NAMALWA (cell line): ENCODE measurements at places on chromosomes 7 and 10.

GRCh38 chr7:39678930-39679709 lies 55.7 kb downstream of the RALA start:
- no peak for DNase-seq

GRCh38 chr7:151249732-151250072 lies 1.2 kb upstream of the SMARCD3 start:
- DNase-seq: no peak

DNA sequence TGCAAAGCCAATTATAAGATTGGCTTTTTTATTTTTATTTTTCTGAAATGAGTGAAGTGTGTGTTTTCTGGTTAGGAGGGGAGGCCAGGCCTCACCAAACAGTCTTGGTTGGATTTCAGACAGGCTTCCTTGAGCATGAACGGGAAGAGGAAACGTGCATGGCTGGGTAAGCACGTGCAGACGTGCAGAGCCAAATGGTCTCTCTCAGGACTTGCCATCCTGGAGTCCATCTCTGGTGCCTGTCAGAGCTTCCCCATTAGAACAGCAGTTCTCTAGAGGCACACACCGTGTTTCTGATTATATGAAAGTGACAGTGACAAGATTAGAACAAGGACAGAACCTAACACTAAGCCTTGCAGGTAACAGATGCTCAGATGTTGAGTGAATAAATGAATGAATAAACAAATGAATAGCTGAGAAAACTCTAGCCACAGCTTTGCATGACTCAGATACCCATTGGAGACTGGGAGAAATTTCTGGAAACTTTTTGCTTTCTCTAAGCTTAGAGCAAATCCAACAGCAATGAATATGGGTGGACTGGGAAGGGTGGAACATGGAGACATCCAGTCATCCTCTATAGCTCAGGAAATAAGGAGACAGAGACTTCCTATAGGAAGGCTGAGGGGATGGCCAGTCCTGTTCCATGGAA lies 11.8 kb upstream of the CALD1 start:
- DNase-seq: peak; percentile 70

- no peak for DNase-seq
Observed at GRCh38 chr10:129390147-129390546, 76.9 kb upstream of the MGMT start.

DNA sequence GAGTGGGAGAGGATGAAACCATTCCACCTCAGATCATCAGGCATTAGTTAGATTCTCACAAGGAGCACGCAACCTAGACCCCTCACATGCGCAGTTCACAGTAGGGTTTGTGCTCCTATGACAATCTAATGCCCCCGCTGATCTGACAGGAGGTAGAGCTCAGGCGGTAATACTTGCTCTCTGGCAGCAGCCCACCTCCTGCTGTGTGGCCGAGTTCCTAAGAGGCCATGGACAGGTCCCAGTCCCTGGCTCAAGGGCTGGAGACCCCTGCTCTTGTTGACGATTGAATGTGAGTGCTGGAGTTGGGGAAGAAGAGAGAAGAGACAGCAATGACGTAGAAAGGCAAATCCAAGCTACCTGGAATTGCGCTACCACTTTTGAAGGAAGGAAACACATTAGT lies 267.2 kb downstream of the TFEC start:
- no peak for DNase-seq

DNA sequence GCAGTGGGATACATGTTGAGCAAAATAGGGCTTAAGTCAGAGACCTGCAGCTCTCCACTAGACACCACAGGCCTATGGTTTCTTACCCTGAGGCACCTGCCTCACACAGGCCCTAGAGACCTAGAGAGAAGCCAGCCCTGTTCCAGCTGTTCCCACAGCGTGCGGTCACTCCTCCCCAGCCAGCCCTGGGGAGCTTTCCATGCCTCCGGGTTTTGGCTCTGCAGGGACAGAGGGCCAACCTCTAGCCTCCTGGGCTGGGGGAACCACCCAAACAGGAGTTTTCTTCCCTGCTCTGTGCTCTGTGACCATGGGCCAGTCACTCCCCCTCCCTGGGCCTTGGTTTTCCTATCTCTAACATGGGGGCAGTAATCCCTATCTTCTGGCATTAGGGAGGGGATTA lies 33.0 kb downstream of the SH2B2 start:
- DNase-seq: no peak

- peak; percentile 58 for DNase-seq
Observed at GRCh38 chr7:120725376-120726039, 132.4 kb downstream of the TSPAN12 start.

DNA sequence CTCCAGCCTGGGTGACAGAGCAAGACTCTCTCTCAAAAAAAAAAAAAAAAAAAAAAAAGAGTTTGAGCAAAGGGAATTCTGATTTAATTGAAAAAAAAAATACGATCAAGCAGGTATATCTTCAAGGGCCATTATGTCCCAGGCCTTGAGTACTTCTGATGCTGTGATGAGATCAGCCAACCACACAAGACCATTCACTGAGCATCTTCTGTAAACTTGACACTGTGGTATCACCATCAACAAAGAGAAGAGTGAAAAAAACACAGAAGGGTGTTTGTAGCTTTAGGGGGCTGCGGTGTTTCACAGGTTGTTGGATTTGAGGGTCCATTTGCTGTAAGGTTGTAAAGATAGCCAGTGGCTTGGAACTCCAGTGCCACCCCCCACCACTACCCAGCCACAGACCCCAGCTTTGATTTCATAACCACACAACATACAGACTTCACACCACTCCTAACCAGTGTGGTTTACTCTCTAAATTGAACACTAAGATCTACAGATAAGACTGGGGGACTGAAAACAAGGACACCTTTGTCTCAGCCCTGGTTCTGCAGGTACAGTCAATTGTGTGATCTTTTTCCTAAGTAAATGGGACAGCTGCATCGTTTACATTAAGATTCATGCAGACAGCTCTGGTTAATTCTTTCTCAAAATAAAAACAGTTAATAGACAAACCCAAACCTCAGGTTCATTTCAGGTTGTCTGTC lies 66.4 kb downstream of the CDC123 start:
- no peak for DNase-seq

DNA sequence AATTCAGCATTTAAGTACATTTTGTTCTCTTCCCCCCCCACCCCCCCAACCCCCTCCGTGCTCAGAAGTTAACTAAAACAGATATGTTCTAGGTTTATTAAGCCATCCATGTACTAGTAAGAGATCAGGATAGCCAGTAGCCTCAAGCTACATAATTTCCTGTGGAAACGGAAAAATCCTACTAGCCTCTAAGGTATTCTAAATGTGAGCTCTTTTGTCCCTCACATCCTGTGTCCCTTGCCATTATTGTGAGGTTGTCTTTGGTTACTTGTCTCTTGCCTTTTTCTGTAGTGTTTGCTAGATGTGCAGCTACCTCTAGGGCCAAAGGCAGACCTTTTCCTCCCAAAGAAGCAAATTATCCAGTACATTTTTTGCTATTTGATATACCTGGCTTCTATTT lies 92.1 kb downstream of the BTRC start:
- DNase-seq: no peak

DNA sequence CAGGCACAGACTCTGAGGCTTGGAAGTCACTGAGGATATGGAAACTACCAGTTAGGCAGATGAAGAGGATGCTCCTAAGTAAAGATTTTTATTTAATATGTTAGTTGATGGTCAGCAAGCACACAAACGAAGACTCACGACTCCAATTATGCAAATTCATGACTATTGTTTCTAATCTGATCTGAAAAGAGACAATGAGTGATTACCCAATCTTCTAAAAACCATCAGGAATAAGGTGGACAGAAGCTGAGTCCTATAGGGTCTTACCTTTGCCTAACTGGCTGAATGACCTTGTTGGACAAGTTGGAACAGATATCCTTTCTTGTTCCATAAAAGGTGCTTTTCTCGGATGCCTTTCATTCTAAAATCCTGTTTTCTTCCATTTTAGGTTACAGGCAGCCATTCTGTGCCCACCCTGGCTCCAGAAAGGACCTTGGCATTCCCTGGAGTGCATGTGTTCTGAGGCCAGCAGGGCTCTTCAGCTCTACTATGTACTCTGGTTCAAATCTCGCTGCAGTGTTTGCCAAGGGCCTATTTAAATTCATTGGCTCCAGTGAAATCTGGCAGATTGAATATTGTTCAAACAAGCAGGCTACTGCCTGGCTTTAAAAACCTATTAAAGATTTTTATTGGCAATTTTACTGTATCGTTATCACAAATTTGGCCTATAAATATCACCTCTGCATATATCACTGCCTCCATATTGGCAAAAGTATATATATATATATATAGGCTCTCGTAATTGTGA lies 77.5 kb downstream of the SLC25A13 start:
- no peak for DNase-seq

GRCh38 chr7:151120896-151121295 lies 34.6 kb downstream of the AGAP3 start:
- no peak for DNase-seq

- DNase-seq: peak; percentile 68
Observed at GRCh38 chr7:73839743-73840714, 2.3 kb downstream of the METTL27 start.

GRCh38 chr10:3173171-3173878 lies 743 bp upstream of the PITRM1 start:
- DNase-seq: peak; percentile 97

DNA sequence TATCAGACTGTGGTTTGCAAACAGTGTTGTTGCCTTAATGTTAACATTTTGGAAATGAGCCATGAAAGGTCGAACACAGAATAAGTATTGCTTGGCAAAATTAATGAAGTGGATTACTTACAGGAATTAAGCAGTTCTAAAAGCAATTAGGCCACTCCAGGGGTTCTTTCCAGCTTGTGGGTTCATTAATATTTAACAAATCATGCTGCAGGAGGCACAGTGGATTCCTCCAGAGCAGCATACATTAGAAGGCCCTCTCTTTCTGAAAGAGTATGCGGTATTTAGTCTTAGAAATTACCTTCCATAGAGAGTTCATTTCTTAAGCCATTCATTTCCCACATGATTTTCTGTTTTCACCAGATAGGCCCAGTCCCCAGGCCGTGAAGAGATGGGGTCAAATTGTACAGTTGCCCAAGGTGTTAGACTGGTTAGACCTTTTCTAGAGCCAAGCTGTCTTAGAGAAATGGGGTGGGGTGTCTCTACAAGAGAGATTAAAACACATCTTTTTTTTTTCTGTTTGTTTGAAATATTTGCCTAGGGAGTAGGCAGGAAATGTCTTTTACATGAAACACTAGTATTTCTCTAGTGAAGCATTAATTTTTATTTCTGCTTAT lies 40.0 kb upstream of the AGR3 start:
- no peak for DNase-seq

- no peak for DNase-seq
Observed at GRCh38 chr10:123854498-123854897, 37.1 kb downstream of the CPXM2 start.

GRCh38 chr10:4595719-4596319 lies 230.2 kb upstream of the AKR1E2 start:
- DNase-seq: no peak

- no peak for DNase-seq
Observed at GRCh38 chr10:4260483-4261124, 475.6 kb upstream of the KLF6 start.

GRCh38 chr10:84135836-84136235 lies 3.5 kb upstream of the GHITM start:
- DNase-seq: no peak

DNA sequence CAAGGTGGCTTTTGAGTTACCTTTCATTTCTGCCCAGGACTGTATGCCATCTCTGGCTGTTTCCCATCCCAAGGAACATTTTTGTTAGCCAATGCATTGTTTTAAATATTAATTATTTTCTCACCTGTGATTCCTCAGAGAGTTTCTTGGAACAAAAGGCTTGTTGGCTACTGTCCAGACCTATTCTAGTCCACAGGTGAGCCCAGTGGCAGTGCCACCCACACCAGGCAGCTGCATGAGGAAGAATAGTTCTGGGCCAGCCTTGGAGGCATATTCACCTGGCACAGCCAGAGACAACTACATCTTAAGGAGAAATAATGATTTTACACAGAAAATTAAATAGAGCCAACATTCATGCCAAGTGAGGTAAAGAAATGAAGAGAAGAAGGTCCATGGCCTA lies 123.9 kb downstream of the C1GALT1 start:
- DNase-seq: no peak

DNA sequence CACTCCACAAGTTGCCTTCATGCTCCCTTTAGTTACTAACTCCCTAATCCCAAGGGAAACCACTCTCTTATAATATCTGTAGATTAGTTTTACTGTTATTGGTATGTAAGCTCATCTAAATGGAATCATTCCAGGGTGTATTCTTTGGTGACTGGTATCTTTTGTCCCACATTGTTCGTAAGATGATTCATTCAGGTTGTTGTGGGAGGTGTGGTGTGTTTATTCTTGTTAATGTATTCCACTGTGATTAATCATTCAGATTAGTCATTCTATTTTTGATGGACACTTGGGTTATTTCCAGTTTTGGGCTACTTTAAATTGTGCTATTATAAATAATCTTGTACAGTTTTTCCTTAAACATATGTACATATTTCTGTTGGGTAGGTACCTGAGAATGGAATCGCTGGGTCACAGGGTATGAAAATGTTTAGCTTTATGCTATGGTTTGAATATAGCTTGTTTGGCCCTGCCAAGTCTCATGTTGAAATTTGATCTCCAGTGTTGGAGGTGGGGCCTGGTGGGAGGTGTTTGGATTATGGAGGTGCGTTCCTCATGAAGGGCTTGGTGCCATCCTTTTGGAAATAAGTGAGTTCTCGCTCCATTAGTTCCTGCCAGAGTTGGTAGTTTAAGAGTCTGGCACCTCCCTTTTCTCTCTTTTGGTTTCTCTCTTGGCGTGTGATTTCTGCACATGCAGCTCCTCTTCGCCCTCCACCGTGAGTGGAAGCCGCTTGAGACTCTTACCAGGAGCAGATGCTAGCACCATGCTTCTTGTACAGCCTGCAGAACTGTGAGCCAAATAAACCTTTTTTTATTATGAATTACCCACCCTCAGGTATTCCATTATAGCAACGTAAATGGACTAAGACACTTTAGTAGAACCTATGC lies 13.8 kb downstream of the BTRC start:
- no peak for DNase-seq

DNA sequence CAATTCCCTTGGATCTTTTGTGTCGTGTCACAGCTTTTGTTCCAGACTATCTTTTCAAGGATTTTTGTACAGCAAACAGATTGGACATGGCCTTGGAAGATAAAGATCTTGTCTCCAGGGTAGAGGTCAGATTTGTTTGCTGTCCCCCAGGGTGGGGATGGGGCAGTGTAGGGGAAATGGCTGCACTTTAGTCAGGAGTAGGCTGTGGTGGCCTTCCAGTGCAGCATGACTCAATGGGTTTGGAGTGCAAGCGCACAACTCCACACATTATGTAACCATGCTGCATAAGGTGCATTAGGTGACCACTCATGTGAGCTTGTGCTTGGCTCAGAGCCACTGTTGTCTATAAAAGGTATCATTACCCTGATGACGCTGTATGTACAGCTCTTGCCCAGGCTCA lies 23.9 kb upstream of the ADAMTS14 start:
- peak; percentile 11 for DNase-seq

- no peak for DNase-seq
Observed at GRCh38 chr10:78247821-78248220, 214.2 kb downstream of the RPS24 start.

- DNase-seq: no peak
Observed at GRCh38 chr10:46514431-46514861, 42.0 kb downstream of the GPRIN2 start.

GRCh38 chr7:27215356-27215755 lies 15.5 kb upstream of the HOXA13 start:
- no peak for DNase-seq

- no peak for DNase-seq
Observed at GRCh38 chr7:115731796-115732471, 298.6 kb downstream of the TFEC start.
